Kidney epithelial cell (primary cell): ENCODE measurements at places on chromosomes 11 and 22. TPM values are rescaled to one million over a fixed set of nuclear protein-coding genes. Genes with fewer than 3 reads are reported as not detected.

DNA sequence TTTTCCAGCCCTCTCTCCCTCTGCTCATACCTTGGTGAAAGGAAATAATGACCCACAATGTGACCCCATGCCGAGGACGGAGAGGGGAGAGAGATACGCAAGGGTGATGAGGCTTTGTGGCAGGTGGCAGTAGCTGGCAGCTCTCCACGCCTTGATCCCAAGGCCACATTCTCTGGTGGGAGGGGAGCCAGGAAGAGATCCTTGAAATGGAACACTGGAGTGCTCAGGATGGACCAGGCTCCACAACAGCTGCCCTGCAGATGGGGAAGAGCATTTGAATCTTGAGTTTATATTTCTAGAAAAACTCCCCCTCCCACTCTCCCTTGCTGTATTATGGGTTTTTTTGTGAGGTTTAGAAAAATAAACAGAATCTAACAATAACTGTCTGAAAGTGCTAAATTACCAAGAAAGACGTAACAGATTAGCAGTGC is 61.6 kb upstream of the CDON start:
- no peak for DNase-seq

DNA sequence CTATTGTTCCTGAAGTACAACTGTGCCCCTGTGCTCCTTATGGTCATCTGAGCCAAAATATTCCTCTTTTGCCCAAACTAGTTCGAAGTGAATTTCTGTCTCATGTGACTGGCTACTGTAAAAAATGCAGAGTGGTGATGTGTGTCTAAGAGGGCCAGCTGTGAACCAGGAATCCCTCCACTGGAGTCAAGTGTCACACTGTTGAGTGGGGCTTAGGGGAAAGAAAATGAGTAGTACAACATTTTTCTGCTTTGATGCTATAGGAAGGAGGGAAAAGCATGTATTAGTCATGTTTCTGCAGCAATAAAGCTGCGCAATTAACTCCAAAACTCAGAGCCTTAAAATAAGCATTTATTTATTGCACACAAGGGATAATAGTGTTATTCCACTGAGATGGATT is 39.8 kb upstream of the HMGXB4 start:
- DNase-seq = no peak

TMPRSS13 gene
- total RNA-seq = 1.6 TPM in 1 of 2 replicates, not detected in the other

- DNase-seq = no peak
These were observed 43.1 kb upstream of the GRAMD1B start for GRCh38 chr11:123386796-123387510.

DNA sequence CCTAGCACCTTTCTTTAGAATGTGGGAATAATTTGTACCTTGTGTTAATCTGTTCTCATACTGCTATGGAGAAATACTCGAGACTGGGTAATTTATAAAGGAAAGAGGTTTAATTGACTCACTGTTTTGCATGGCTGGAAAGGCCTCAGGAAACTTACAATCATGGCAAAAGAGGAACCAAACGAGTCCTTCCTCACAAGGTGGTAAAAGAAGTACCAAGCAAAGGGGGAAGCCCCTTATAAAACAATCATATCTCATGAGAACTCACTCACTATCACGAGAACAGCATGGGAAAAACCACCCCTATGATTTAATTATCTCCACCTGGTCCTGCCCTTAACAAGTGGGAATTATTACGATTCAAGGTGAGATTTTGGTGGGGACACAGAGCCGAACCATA is 127.1 kb upstream of the ANO3 start:
- no peak for DNase-seq

FBLN1 gene
- 29.0 and 32.8 TPM in 2 replicates for total RNA-seq

- DNase-seq = no peak
These were observed 235.9 kb downstream of the CNTN5 start for GRCh38 chr11:99256614-99257013.

GRCh38 chr11:74007691-74008372 is 1.1 kb downstream of the UCP3 start:
- DNase-seq = no peak

DNA sequence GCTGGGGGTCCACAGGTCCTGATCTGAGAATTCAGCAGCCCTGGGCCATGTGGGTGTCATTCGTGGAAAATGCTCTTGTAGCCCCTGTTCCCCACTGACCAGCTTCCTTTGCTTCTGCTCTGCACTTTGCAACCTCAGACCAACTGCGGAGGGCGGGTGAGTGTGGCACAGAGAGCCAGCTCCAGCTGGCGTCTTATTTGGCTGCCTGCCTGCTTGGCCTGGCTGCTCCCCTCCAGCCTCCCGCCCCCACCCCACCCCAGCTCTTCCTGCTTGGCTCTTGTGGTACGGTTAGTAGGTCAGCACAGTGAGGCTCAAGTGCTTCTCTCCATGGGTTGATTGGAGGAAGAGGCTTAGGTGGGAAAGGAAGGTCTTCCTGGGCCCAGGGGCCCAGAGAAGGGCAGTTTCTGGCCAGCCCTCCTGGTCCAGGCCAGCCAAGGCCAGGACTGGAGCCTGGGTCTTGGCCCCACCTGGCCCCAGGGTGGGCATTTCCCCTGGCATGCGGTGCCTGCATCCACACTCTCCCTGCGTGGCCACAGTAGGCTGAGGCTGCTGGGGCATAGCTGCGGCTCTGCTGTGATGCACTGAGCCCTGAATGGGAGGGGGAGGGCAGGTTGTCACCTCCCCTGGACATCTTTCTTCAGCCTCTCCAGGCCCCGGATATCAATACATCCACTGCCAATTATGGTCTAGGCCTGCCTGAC is 26.5 kb downstream of the MYO7A start:
- DNase-seq = no peak

CENPM gene
- 9.8 and 14.3 TPM in 2 replicates for total RNA-seq

- no peak for DNase-seq
These were observed 7.7 kb downstream of the CCDC73 start for GRCh38 chr11:32786811-32787210.

OR4A16 gene
- total RNA-seq = not detected in 2 replicates

NRXN2 gene
- not detected in 2 replicates for total RNA-seq

DNA sequence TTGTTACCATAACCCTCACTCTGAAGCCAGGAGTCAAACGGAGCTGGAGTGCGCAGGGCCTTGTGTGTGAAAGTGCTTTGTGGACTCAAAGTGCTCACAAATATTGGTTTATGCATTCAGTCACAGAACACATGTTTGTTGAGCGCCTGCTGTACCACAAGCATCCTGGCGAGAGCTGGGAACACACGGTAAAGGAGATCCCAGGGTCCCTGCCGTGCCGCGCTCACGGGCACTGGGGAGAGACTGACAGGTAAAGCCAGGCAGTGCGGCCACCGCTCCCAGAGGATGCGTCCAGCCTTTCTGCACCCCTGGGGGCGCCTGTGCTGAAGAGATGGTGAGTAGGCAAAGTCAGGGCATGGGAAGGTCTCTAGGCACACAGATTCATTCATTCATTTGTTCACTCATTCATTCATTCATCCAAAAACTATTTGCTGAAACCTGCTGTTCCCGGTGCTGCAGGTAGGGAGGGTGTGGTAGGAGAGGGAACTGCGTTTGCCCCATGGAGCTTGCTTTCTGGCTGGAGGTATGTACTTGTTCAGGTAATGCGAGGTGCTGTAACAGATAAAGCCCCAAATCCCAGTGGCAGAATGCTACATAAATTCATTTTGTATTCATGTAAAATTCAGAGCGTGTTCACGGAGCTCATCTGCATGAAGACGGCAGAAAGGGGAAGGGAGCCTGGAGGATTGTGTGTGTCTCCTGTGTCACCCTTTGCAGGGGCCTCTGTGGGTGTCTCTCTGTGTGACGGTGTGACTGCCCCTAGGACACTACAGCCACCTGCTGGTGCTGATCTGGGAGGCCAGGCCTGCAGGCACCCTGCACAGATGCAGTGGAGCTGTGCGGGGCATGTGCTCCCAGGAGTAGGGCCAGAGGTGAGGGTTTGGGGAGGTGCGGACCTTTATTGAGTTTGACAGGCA is 167.0 kb upstream of the B3GAT1 start:
- DNase-seq = no peak

DNA sequence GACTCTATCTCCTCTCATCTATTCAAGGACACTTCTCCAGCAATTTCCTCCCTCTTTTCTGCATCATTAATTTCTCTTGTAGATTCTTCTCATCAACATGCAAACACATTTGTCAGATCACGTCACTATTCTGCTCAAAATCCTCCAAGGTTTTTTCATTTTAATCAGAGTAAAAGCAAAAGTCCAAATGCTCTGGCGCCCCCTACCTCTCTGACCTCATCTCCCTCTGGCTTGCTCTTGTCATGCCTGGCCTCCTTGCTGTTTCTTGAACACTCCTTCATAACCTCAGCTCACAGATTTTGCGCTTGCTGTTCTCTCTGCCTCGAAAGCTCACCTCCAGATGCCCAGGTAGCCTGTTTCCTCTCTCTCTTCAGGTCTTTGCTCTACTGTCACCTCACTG is 22.4 kb downstream of the RTCB start:
- DNase-seq = no peak

PHF21B gene
- 1.5 and 4.2 TPM in 2 replicates for total RNA-seq

DNA sequence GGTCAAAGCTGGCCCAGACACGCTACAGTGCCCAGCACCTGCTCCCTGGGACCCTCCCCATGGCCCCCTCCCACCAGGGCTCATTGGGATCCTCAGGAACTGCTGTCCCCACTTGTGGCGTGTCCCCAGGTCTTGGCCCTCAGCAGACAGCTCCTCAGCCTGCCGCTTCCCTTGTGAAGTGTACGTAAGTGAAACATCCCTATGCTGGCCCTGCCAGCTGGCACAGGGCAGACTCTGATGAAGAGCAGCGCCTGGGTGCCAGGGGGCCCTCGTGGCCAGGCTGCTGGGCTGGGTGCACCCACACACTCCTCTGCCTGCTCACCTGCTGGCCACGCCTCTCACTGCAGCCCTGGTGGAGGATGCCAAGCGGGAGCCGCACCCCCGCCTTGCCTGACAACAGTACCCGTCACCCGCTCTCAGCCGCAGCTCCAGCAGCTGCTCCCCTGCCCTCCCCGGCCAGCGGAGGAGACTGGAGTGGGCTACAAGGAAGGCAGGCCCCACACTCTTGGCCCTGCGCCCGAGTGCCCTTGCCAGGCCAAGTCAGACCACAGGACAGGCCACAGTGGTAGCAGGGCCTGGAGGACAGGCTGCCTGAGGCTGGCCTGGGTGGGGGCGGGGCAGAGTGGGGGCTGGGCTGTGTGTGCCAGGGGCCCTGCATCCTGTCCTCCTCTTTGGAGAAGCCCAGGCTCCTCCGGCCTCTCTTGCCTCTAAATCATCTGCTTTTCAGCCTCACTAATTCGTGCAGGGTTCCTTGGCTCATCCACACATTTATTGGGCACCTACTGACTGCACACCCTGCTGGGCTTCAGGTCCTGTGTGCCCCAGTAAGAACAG is 39.5 kb downstream of the IGF2 start:
- no peak for DNase-seq

KRTAP5-1 gene
- total RNA-seq = not detected in 2 replicates

- no peak for DNase-seq
These were observed 386.1 kb downstream of the TBC1D22A start for GRCh38 chr22:47148510-47148909.

LDHAL6A gene
- total RNA-seq = not detected in 2 replicates

DNA sequence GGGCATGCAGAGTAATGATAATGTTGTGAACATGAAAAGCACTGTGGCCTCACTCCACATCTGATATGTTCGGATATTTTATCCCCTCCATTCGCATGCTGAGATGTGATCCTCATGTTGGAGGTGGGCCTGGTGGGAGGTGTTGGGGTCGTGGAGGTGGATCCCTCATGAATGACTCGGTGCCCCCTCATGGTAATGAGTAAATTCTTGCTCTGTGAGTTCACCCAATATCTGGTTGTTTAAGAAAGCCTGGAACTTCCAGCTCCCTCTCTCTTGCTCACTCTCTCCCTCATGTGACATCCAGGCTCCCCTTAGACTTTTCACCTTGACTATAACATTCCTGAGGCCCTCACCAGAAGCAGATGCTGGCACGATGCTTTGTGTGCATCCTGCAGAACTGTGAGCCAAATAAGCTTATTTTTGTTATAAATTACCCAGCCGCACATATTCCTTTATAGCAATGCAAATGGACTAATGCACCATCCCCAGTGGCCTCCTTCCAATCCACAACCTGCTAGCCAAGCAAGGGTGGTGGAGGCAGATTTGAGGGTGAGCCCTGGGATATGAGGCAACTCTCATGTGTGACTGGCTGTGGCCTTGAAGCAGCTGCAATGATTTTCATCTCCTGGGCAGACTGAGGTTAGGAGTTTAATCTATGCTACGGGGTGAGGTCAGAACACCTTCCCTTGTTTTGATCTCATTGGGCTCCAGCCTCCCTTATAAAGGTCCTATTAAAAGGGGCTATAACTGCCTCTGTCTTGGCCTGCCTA is 276.5 kb downstream of the ETS1 start:
- no peak for DNase-seq
